ENCODE measurements at places on chromosomes 7 and 10. TPM values are rescaled to one million over a fixed set of nuclear protein-coding genes. Genes with fewer than 3 reads are reported as not detected.

GRCh38 chr7:49400891-49401550, 372.4 kb upstream of the VWC2 start:
- no peak for DNase-seq

DNA sequence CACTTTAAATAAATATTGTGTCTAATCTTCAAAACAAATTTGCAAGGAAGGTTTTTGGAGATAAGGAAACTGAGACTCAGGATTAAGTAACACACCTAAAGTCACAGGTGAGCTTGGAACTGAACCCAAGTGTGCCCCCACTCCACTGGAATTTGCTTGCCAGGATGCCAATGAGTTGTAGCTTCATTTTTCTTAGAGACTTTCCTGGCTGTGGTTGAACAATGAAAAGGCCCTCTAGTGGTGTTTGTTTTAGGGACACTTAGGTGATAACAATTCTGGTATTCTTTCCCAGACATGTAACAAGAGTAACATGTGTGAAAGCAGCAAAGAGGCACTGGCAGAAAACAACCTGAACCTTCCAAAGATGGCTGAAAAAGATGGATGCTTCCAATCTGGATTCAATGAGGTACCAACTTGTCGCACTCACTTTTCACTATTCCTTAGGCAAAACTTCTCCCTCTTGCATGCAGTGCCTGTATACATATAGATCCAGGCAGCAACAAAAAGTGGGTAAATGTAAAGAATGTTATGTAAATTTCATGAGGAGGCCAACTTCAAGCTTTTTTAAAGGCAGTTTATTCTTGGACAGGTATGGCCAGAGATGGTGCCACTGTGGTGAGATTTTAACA, 1.5 kb downstream of the IL6 start:
- DNase-seq, result no peak

- DNase-seq, result no peak
These were observed 26.0 kb downstream of the WDR86 start for GRCh38 chr7:151383638-151384351.

DNA sequence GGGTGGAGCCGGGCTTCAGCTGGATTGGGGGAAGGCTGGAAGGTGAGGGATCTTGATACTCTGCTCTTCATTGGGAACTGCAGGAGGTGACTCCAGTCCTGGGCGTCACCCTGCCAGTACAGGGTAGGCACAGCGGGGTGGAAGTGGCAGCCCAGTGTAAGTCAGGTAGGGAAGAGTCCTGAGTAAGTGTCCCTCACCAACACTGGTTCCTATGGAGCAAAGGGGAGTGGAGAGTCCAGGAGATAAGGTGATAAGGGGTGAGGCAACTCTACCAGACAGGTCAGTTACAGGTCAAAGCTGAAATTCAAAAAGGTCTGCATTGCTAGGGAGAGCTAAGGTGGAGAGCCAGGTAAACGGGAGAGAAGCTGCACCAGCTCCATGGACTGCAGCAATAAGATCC, 145.6 kb upstream of the NFE2L3 start:
- no peak for DNase-seq

DNA sequence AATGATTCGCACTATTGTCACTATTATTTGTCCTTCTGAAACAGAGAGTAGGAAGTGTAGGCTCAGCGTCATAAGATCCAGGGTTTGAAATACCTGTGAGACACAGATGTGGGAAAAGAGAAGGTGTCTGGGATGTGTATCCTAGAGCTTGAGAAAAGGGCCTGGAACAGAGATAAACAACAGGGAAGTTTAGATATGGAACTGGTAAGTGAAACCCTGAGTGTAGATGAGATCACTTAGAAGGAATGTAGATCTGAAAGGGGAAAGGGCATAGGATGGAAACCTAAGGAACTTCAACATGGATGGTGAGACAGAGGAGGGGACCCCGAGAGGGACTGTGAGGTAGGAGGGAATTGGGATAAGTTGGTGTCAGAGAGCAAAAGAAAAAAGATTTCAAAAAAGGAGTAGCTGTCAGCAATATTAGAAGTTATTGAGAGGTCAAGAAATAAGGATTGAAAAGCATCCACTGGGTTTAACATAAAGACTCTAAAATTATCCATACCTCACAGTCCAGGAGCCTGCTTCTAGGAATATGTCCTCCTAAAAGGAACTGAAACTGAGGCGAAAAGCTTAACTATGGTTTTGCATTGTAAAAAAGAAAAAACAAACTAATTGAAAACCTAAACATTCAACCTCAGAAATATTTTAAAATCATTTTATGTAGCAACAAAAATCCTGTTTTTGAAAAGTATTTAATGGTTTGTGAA, 119.2 kb upstream of the NPVF start:
- no peak for DNase-seq

- DNase-seq, result no peak
These were observed 133.3 kb upstream of the SAMD8 start for GRCh38 chr10:74977913-74978847.

- no peak for DNase-seq
These were observed 125.1 kb downstream of the ADAM12 start for GRCh38 chr10:126263006-126263676.

DNA sequence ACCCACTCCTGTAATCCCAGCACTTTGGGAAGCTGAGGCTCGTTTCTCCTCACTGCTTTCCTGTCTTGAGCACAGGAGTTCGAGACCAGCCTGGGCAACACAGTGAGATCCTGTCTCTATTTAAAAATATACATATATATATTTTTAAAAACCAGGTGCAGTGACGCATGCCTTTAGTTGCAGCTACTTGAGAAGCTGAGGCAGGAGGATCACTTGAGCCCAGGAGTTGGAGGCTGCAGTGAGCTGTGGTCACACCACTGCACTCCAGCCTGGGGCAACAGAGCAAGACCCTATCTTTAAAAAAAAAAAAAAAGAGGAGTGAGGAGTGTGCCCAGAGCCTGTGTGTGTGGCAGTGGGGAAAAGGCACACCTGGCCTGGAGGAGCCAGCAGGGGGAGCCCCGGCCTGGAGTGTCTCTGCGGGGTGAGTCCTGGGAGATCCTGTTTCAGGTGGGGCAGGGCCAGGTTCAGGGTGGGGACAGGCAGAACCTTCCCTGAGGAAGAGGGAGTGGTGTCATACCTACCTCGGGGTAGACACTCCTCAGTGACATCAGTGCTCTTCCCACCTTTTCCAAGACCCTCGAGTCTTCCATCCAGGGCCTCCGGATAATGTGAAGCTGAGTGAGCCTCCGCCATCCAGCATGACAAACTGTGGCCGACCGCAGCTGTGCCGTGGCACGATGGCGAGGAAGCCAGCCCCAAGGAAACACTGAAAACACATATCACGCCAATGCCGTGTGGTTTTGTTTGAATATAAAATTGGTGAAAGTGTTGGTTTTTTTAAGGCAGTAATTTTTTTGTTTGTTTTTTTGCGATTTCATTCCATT, 9.0 kb upstream of the ARPC1B start:
- peak; percentile 77 for DNase-seq

- DNase-seq, result no peak
These were observed 68.8 kb downstream of the ITGB8 start for GRCh38 chr7:20399521-20399920.

- no peak for DNase-seq
These were observed 184.5 kb downstream of the GATA3 start for GRCh38 chr10:8238986-8239385.

DNA sequence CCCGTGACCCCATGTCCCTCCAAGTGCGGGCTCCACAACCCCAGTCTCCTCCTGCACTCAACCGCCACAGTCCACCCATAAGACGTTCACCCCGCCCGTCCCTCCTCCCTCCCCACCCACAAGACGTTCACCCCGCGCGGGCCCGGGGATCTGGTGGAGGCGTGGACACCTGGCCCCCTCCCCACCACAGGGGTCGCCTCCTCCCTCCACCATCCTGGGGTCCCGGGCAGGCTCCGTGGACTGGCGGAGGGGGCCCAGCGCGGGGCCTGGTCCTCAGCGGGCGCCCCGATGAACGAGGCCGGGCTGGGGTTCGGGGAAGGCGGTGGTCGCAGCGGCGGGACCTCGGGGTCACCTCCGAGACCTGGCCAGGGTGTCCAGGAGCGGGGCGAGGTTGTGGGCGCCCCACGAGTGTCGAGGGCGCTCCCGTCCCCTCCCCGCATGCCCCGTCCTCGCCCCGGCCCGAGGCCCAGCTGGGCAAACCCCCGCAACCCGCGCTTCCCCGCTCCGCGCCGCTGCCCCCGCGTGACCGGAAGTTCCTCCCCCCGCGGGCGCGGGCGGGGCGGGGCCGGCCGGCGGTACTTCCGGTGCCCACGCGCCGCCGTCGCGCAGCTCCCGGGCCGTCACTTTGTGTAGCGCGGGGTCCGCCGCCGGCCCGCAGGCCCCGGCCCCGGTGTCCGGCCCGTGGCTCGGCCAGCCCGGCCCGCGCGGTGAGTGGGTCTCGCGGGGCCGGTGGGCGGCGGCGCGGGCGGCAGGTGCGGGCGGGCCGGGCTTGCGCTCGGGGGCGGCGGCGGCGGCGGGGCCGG, at the start of gene ZNF316:
ZNF316 (plus strand) TSS at position 578 of the 803 bp plus-strand sequence. CDS start 5,092 bp downstream, outside the sequence.
- peak; percentile 79 for DNase-seq

- DNase-seq, result no peak
These were observed 22.4 kb upstream of the IFIT2 start for GRCh38 chr10:89279421-89279869.

DNA sequence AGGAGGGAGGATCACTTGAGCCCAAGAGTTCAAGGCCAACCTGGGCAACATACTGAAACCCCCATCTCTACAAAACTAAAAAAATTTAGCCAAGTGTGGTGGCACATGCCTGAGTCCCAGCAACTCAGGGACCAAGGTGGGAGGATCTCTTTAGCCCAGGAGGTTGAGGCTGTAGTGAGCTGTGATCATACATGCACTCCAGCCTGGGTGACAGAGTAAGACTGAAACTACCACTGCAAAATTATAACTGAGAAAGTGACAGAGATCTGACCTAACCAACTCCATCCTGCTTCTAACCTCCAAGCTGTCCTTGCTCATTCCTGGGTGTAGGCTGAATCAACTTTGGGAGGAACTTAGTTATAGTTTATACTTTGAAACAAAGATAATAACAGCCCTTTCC, 59.4 kb downstream of the HTR7 start:
- DNase-seq, result no peak

- DNase-seq, result no peak
These were observed 59.3 kb downstream of the DGKI start for GRCh38 chr7:137787301-137787976.

DNA sequence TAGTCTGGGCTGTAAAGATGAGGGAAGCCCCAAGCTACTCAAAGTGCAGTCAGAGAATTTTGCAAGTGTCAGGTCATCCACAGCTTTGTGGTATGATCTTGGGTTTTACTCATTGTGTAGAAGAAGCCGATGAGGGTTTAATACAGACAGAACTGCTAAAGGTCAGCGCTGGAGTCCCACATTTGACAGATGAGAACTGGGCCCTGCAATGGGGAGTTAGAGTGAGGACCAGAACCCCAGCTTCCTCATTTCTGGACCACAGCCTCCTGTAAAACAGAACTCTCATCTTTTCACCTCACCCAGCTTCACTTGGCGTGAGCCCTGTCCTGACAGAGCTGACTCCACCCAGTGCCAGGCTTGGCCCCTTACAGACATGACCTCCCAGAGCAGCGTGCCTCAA, 20.1 kb downstream of the LRRC20 start:
- no peak for DNase-seq

- DNase-seq, result no peak
These were observed 59.3 kb downstream of the MKI67 start for GRCh38 chr10:128066870-128067382.

DNA sequence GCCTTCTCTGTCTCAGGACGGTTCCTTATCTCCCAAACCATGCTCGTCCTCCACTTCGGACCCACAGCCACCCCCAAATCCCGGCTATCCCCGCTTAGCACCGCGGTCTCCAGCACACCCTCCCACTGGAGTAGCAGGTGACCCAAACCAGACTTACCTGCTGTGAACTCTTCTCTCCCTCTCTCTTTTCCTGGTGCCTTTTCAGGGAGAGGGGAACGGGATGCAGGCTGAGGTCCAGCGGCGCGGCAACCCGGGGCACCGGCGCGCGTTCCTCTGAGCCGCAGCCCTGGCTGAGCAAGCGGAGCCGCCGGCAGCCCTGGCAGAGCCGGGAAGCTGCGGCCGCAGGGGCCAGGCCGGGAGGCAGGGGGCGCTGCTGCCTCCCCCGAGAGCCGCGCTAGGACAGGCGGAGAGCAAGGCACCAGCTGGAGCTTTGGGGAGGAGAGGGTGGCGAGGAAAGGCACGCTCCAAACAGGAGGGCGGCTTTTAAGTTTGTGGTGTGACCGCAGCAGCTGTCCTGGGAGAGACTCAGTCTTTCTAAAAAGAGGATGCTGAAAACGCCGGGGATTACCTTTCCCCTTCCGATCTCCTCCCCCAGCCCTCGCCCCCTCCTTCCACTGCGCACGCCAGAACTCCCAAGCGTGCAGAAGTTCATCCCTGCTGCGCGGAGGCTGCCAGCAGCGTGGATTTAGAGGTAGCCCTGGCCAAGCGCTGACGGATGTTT, at the start of gene SEMA3D:
SEMA3D (minus strand) TSS at position 536 of the 721 bp plus-strand sequence. CDS start 65,165 bp downstream, outside the sequence.
- peak; percentile 66 for DNase-seq

- DNase-seq, result peak; percentile 64
These were observed 116.6 kb downstream of the AOAH start for GRCh38 chr7:36607721-36608095.

GRCh38 chr10:19895500-19895899, 79.3 kb downstream of the PLXDC2 start:
- no peak for DNase-seq

- no peak for DNase-seq
These were observed 446.9 kb downstream of the KIF20B start for GRCh38 chr10:90148116-90148855.

GRCh38 chr7:115350764-115351163, 428.9 kb downstream of the MDFIC start:
- DNase-seq, result no peak

DNA sequence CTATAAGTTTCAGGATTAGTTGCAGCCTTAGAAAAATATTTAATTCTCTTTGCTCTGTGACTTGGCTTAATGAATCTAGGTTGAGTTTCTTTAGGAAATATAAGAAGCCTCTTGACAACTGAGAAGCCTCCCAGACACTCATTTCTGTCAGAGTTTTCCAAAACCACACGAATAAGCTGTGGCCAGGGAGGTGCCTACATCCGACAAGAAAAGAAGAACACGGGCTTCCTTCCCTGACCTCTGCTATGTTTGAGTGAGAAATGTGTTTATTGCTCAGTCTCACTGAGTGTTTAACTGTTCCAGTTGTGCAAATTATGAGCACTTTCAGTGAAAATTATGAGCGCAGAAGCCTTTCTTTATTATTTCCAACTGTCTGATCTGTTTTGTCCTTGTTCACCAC, 105.0 kb downstream of the TRIL start:
- no peak for DNase-seq

CFAP58 gene
- total RNA-seq, result 1.1 TPM

OPN1SW gene
- total RNA-seq, result not detected

TAS2R41 gene
- total RNA-seq, result not detected

LIPF gene
- not detected for total RNA-seq

APBB1IP gene
- 36.8 TPM for total RNA-seq

AKR1C3 gene
- total RNA-seq, result 84.4 TPM

ADAM12 gene
- total RNA-seq, result 0.92 TPM

ATRNL1 gene
- total RNA-seq, result 0.92 TPM

LYZL2 gene
- total RNA-seq, result not detected

ATG9B gene
- total RNA-seq, result 0.38 TPM

PRSS1 gene
- total RNA-seq, result not detected

FAM25G gene
- total RNA-seq, result not detected

PPP1R9A gene
- 28.9 TPM for total RNA-seq

CRYGN gene
- not detected for total RNA-seq

Data from lower lobe of right lung (tissue), 2 donors.